ENCODE measurements at places on chromosomes 11 and 22.

- DNase-seq = no peak
These were observed 2.0 kb upstream of the RELT start for GRCh38 chr11:73374151-73374550.

DNA sequence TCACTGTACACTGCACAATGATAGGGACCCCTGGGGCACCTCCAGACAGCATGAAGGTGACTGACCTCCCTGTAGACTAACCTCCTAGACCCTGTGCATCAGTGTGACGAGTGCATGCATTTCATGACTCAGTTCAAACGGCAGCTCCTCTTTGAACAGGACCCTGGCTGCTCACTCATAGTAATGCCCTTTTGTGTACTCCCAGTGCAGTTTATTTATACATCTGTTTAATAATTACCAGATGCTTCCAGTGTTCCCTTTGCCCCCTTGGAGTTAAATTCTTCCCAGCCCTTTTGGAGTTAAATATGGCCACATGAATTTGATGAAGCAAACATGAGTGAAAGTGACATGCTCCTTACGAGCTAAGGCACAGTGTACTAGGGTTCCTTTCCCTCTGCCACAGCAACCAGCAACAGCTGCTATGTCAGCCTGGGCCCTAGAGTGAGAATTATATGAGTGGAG, 72.4 kb downstream of the PANX1 start:
- peak; percentile 26 for DNase-seq

GRCh38 chr11:7642747-7643146, 30.6 kb downstream of the CYB5R2 start:
- DNase-seq = no peak

- DNase-seq = no peak
These were observed 1.5 kb upstream of the TCF20 start for GRCh38 chr22:42271906-42272305.

DNA sequence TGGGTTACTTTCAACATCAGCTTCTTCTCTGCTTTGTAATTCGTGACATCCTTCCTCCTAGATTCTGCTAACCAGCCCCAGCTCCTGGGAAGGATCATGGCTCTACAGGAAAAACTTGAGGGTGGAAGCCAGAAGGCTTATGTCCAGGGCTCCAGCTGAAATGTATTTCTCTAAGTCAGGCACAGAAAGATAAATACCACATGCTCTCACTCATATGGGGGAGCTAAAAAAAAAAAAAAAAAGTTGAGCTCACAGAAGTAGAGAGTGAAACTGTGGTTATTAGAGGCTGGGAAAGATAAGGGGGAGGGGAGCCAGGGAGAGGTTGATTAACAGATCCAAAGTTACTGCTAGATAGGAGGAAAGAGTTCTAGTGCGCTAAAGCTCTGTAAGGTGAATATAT, 74.9 kb downstream of the DSCAML1 start:
- no peak for DNase-seq

GRCh38 chr11:115677190-115677589, 173.0 kb upstream of the CADM1 start:
- peak; percentile 34 for DNase-seq

- DNase-seq = no peak
These were observed 3.3 kb downstream of the BRD1 start for GRCh38 chr22:49824185-49824925.

DNA sequence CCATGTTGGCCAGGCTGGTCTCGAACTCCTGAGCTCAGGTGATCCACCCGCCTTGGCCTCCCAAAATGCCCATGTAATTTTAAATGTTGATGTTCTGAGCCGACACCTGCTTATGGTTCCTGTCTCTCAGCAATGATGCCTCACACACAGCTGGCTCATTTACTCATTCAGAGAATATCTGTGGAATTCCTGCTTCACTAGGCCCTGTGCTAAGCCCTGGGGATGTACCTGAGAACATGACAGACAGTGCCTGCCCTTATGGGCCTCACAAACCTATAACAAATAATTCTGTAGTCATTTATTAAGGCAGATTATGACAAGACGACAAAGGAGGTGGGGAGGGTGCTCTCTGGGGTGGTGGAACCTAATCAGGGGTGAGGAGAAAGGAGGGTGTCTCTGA, 93.7 kb downstream of the PRR5L start:
- no peak for DNase-seq

DNA sequence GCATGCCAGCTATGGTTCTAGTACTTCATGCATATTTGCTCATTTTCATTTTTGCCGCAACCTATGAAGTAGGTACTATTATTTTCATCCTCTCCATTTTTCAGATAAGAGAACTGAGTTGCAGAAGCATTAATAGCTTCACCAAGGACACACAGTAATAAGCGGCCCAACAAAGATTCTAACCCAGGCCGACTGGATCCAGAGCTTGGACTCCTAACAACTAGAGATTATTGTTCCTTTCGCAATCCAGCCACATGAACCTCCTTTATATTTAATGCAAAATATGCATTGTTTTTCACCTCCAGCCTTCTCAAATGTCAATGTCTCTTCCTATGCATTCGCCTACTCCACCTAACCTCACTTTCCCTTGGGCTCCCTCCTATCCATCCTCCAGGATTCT, 148.3 kb downstream of the CCDC34 start:
- no peak for DNase-seq

DNA sequence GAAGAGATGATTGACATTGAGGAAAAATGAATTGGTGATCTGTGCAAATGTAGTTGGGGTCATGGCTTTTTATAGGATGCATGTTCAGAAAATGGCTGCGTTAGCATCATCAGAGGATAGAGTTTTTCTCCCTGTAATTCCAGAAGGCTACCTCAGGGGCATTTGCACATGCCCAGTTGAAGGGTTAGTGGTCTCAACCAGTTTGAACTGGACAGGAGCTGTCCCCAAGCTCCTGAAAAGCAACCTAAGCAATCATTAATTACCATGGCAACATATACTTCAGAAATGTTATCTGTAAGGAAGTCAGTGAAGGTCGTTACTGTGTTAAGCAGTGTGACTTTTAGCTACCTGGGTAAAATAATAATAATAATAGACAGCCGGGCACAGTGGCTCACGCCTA, 29.3 kb downstream of the TUG1 start:
- DNase-seq = no peak

DNA sequence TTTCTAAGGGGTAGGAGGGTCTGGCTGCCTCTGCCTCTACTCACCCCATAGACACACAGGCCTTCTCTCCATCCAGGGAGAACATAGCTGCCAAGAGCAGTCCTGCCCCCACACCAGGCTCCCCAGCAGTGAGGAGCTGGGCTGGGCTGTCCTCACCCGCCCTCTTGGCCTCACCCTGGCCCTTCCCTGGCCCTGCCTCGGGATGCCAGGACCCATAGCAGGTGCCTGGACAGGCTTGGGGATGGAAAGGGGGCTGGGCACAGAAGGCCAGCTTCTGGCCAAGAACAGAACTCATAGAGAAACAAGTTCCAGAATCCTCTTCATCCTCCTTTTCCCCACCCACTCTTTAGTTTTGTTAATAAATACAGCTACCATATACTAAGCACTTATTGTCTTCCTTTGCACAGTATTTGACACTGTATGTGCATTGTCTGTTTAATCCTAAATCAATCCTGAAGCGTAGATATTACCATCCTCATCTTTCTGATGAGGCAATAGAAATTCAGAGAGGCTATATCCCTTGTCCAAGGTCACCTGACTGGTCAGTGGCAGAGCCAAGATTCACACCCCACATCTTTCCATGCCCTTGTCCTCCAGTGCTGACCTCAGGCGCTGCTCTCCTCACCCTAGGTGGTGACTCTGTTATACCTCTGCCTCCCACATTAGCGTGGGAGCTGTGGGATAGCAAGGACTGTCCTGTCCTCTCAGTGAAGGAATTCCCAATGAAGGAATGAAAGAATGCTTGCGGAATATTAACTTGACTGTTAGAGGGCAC, 22.0 kb upstream of the MYOD1 start:
- no peak for DNase-seq

DNA sequence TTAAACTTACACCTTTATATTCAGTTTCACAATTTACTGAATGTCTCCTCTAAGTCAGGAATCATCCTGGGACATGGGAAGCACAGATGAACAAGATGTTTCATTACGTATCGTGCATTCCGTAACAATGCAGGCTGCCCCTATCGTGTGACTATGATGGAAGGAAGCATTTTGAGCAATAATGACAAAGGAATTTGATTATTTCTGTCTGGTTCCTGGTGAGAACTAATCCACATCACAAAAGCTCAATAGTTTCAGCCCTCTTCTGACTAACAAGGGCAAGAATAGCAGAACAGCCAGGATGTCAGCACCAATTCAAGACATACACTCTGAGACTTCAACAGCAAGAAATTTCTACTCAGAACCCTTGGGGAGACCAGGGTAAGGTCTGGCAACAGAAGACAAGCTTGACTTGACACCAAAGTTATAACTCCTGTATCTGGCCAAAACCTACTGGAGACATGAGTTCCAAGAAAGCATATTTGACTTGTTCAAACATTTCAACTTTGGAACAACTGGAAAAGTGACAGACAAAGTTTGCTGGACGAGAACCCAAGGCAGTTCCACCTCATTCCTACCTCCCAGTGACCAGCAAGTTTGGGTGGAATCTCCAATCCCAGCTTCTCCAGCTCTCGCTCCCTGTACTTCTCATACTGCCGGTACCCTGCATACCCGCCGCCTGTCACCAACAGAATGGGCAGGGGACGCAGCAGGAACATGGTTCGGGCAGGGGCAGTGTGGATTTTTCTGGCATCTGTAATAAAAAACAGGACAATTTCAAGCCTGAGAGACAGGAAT, 14.3 kb downstream of the PISD start:
- no peak for DNase-seq

GRCh38 chr22:37409031-37409430, 18.2 kb downstream of the ELFN2 start:
- DNase-seq = no peak

DNA sequence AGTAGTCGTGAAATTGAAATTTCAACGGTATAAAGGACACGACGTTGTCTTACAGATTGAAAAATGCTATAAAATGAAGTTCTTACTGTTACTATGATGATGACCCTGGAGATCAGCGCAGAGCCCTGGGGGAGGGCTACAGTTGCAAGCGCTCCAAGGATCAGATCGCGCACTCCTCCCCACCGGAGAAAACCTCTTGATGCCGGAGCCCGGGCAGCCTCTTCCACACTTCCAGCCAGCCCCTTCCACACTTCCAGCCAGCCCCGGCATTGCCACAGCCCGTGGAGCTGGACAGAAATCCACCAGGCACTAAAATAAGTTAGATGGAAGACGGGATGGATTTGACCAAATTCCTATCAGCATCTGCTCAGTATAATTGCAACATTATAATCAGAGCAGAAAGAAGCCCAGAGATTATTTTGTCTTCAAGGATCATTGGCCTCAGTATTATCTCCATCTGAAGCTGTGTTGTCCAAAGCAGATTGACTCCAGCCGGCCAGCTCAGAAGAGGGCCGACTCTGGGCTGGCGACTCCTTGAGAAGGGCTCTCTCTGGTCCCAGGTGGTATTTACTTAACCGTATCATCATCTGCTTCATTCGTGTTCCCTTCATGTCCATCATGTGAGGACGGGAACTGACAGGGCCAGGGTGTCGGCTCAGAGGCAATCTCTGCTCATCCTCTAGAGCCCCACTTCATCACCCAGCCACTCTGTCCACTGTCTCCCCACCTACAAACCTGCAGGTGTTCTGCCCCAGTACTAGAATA, 777 bp upstream of the MICAL3 start:
- DNase-seq = no peak

DNA sequence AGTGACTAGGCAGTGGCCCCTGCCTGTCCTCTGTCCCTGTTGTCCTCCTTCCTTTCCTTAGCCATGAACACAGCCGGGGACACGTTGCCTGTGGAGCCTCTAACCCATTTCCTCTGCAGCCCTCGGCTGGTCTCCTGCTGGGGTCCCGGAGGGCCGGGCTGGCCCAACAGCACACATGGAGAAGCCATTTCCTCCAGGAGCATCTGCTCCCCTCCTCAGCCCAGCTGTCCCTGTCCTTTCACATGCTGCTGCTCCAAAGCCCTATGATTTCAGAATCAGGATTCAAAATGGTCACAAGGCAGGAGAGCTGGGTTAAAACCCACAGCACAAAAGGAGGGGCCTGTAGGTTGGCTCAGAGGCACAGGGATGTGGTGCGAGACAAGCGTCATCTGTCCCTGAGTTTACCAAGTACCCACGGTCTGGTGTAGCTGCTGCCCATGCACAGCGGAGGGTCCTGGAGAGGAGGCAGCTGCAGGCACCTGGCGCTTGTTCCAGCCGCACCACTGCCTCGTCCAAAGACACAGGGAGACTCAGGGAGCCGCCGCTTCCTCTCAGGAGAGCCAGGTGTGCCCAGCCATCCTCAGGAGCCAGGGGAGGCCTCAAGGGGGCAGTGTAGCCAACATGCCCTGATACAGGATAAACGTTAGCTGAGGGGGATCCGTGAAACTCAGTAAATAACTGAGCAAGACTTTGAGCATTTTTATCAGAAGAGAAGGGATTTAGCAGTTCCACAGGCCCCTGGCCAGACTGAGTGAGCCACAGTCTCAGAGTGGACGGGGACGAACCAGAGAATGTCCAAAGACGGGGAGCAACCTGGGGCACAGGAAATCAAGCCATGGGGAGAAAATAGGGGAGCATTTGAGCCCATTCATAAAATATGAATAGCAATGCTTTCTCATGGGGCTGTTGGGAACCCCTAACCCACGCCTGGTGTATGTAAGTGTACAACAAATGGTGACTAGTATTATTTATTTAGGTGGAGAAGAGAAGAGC, 3.9 kb upstream of the VSIG10L2 start:
- DNase-seq = peak; percentile 68

DNA sequence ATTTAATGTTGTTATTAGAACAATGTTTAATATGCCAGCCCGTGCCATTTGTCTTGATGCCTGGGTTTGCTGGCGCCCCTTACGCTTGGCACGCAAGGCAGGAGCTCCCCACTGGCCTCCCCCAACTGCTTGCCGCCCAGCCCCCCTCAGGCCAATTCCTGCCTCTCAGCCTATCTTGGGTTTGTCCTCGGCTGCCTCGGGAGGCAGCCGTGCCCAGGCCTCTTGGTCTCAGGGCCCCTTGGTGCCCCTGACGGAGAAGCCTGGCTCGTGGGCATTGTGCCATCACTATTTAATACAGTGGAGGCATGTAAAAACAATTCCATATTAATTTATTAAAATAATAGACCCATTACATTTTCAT, 119.8 kb downstream of the KCNQ1OT1 start:
- DNase-seq = no peak

DNA sequence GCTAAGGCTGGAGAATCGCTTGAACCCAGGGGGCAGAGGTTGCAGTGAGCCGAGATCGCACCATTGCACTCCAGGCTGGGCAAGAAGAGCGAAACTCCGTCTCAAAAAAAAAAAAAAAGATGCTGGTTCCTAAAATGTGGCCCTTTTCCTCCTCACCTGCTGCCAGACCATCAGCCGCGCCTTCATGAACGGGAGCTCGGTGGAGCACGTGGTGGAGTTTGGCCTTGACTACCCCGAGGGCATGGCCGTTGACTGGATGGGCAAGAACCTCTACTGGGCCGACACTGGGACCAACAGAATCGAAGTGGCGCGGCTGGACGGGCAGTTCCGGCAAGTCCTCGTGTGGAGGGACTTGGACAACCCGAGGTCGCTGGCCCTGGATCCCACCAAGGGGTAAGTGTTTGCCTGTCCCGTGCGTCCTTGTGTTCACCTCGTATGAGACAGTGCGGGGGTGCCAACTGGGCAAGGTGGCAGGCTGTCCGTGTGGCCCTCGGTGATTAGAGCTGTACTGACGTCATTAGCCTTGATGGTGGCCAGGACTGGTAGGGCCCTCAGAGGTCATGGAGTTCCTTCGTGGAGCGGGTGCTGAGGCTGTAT, 50.7 kb upstream of the PPP6R3 start:
- no peak for DNase-seq

- DNase-seq = no peak
These were observed 32.2 kb upstream of the OAF start for GRCh38 chr11:120178561-120179056.

GRCh38 chr11:45459491-45459890, 173.3 kb upstream of the SYT13 start:
- no peak for DNase-seq

Measured in NCI-H2171 treated with DMSO at 0.1 percent for 48 hours (cell line).